ENCODE measurements at places on chromosomes 7 and 10. TPM values are rescaled to one million over a fixed set of nuclear protein-coding genes. Genes with fewer than 3 reads are reported as not detected.

The CLDN4 gene
- 91.4 TPM for polyA plus RNA-seq

The UPK3B gene
- polyA plus RNA-seq = 1.4 TPM

The MYPN gene
- 0.10 TPM for polyA plus RNA-seq

- DNase-seq = no peak
Measured at GRCh38 chr7:140247559-140247958, 70.8 kb upstream of the KDM7A start.

DNA sequence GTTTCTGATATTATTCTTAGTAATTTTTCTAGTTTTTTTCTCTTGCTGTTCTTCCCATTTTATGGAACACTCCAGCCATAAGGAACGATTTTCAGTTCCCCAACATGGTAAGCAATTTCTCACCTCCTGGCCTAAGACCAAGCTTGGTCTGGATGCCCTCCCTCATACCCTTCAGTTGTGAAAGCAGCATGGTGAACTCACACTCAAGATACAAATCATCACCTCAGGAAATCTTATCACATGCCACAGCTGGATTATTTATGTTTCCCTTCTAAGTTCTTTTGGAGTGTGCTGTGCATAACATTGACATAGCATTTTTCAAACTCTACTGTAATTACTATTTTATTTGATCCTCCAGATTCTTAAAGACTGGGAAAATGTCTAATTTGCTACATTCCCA, 216.6 kb downstream of the AGMO start:
- DNase-seq = no peak

DNA sequence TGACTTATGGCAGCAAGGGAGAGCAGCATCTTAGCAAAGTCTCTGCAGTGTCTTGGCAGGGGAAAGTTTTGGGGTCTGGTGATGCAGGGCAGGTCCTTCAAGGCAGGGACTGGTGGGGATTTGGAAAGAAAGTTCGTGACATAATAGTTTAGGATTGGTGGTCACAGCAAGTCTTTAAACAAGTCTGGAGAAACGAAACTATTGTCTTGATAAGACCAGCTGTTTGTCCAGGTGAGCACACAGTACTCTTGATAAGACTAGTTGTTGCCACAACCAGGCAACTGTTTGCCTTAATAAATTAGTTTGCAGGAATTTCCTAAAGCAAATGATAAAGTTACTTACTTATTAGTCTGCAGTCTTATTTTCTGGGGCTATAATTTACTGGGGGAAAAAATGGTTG, 136.1 kb downstream of the AKR1D1 start:
- no peak for DNase-seq

- DNase-seq = peak; percentile 13
Measured at GRCh38 chr7:23863209-23863787, 153.3 kb downstream of the STK31 start.

- DNase-seq = no peak
Measured at GRCh38 chr7:112252141-112252540, 45.6 kb downstream of the ZNF277 start.

All from right renal cortex interstitium (tissue), 3 donors.